ENCODE measurements at places on chromosomes 16 and 17. TPM values are rescaled to one million over a fixed set of nuclear protein-coding genes. Genes with fewer than 3 reads are reported as not detected.
A peak's percentile ranks its signal among the peaks of the same experiment; 100 is the strongest.

GRCh38 chr17:16915752-16916556, 56.0 kb downstream of the TNFRSF13B start:
- no peak overlapping the region for H3K4me3 ChIP-seq
- H3K4me1 ChIP-seq, result peaks cover 5% of the 10 kb centered on the region

DNA sequence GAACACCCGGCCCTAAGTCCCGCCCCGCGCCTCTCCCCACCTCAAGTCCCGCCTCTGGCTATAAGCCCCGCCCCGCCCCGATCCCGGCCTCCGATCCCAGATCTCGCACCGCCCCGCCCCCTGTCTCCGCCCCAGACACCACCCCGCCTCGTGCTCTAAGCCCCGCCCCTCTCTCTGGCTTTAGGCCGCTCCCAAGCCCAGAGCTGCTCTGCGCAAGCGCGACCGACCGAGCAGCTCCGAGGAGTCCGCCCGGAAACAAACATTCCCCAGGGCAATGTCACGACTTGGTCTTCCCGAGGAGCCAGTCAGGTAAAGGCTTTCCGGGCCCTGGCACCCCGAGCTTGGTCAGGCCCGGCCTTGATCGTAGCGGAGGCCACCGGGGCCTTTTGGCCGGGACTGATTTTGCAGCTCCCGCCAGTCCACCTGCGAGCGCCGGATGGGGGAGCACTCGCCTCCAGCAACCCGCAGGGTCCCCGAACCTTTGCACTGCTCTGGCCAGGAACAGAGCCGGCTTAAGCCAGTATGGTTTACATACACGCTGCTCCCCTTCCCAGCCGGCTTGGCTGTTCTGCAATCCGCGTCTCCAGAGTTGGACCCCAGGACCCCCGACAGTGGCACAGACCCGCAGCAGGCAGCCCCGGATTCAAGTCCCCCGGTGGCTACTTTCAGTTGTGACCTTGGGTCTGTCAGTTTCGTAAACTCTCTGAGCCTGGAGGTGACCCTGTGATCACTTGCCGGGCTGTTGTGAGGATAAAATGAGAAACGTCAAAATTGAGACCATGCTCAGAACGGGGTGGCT, at the start of gene NUDT7:
TSS of gene NUDT7 (plus strand) at position 206 of the 799 bp plus-strand sequence. CDS start at position 275, 69 bp downstream.
- H3K4me1 ChIP-seq, result peaks cover 13% of the 10 kb centered on the region
- H3K4me3 ChIP-seq, result peak within 1 kb of the TSS; percentile 81
- peak; percentile 98 for DNase-seq
- peak within 1 kb of the TSS; percentile 79 for H3K27ac ChIP-seq
- no peaks in the 10 kb centered on the region for H3K27me3 ChIP-seq

- peaks cover 2% of the 10 kb centered on the region for H3K36me3 ChIP-seq
- H3K27me3 ChIP-seq, result no peaks in the 10 kb centered on the region
- H3K27ac ChIP-seq, result no peak overlapping the region
- H3K4me3 ChIP-seq, result no peak overlapping the region
- no peak for DNase-seq
These were observed 701.1 kb downstream of the WWOX start for GRCh38 chr16:78800523-78800922.

DNA sequence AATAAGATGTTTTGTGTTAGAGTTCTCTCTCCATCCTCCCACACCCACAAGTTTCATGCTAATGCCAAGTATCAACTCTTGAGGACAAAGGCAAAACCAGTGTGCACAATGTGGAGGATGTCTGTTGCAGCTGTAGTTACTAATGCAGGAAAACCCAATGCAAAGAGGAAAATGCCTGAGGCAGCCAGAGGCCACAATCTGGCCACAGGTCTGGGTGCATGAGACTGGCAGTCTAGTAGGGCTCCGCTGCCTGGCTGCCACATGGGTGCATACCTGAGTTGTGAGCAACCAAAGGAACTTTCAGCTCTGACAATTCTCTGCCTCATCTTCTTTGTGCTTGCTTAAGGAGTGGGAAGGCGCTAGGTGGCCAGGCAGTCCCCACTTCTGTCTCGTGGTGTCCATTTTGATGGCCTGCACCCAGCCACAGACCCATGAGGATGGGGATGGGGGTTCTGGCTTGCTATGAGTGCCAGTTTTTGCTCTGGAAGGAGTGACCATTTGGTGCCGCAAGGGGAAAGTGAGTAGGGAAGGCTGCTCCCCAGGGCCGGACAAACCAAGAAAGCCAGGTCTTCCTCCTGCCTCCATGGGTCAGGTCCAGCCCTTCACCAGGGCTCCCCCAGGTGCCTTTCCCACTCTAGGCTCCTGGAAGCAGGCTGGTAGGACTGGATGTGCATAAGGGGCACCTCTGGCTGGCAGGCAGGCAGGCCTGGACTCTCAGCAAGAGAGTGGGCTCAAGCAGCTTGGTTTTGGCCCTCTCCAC, 4.2 kb upstream of the GFOD2 start:
- H3K4me1 ChIP-seq, result peaks cover 16% of the 10 kb centered on the region
- no peak for DNase-seq
- H3K4me3 ChIP-seq, result no peak overlapping the region
- peaks cover 3% of the 10 kb centered on the region for H3K36me3 ChIP-seq
- no peak overlapping the region for H3K27ac ChIP-seq
- H3K27me3 ChIP-seq, result no peaks in the 10 kb centered on the region

DNA sequence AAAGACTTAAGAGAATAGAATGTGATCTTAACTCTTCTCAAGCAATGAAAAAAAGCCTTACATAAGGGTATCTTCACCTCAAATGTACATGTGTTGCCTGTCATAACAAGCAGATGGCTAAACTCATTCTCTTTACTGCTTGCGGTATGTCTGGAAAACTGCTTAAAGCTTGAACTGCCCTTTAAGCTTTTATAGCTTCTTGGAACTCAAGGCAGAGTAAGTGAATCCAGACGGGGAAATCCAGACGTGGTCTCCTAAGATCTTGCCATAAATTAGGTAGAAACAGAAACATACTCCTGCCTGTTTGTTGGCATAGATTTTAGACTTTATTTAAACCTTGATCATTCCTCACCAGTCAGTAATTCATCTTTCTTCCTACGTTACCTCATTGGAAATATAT, 19.6 kb downstream of the CLUAP1 start:
- H3K27me3 ChIP-seq, result no peaks in the 10 kb centered on the region
- H3K36me3 ChIP-seq, result peaks cover 24% of the 10 kb centered on the region
- no peak overlapping the region for H3K27ac ChIP-seq
- no peaks in the 10 kb centered on the region for H3K4me1 ChIP-seq
- no peak for DNase-seq

- peaks cover 21% of the 10 kb centered on the region for H3K4me1 ChIP-seq
- H3K36me3 ChIP-seq, result no peaks in the 10 kb centered on the region
- no peak overlapping the region for H3K27ac ChIP-seq
- H3K27me3 ChIP-seq, result no peaks in the 10 kb centered on the region
- H3K4me3 ChIP-seq, result no peak overlapping the region
- DNase-seq, result no peak
These were observed 5.1 kb upstream of the NT5M start for GRCh38 chr17:17298108-17298507.

DNA sequence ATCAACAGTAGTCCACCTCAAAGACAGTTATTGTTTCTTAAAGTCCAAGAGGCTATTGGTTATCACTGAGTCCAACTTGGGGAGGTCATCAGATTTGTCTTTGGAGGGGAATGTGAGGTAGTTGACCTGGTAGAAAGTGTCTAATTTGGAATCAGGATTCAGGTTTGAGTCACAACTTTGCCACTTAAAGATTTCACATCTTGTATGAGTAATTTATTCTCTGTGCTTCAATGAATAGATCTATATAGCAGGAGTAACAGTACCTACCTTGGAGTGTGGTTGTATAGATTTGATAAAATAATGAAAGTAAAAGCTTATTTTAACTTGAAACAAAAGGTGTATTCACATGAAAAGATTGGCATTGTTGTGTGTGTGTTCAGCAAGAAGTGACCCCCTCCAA, 119.3 kb upstream of the TBX2 start:
- H3K36me3 ChIP-seq, result peaks cover 2% of the 10 kb centered on the region
- H3K4me3 ChIP-seq, result no peak overlapping the region
- H3K4me1 ChIP-seq, result peaks cover 19% of the 10 kb centered on the region
- DNase-seq, result no peak
- H3K27ac ChIP-seq, result no peak overlapping the region
- no peaks in the 10 kb centered on the region for H3K27me3 ChIP-seq

GRCh38 chr16:12570046-12570618, 233.6 kb downstream of the CPPED1 start:
- H3K4me3 ChIP-seq, result no peak overlapping the region
- no peak for DNase-seq
- no peaks in the 10 kb centered on the region for H3K27me3 ChIP-seq
- H3K4me1 ChIP-seq, result peaks cover 28% of the 10 kb centered on the region

- no peaks in the 10 kb centered on the region for H3K27me3 ChIP-seq
- H3K4me1 ChIP-seq, result peaks cover 9% of the 10 kb centered on the region
- peak overlapping the region; percentile 87 for H3K4me3 ChIP-seq
These were observed 1.8 kb downstream of the HSD17B1 start for GRCh38 chr17:42554250-42555121.

TP53TG3B gene
- not detected for total RNA-seq

- peaks cover 20% of the 10 kb centered on the region for H3K27me3 ChIP-seq
- H3K27ac ChIP-seq, result no peak overlapping the region
- H3K4me1 ChIP-seq, result no peaks in the 10 kb centered on the region
These were observed 86.3 kb upstream of the RPL38 start for GRCh38 chr17:74117087-74117698.

DNA sequence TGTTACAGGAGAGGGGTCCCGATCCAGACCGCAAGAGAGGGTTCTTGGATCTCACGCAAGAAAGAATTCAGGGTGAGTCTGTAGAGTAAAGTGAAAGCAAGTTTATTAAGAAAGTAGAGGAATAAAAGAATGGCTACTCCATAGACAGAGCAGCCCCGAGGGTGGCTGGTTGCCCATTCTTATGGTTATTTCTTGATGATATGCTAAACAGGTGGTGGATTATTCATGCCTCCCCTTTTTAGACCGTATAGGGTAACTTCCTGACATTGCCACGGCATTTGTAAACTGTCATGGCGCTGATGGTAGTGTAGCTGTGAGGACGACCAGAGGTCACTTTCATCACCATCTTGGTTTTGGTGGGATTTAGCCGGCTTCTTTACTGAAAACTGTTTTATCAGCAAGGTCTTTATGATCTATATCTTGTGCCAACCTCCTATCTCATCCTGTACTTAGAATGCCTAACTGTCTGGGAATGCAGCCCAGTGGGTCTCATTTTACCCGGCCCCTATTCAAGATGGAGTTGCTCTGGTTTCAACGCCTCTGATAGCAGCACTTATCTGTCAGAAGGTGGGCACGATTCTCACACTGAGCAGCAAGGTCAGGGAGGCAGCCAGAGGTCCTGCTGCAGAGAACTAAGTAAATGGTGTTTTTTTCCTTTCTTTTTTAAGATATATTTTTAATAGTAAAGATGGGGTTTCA, 26.5 kb upstream of the XYLT2 start:
- no peaks in the 10 kb centered on the region for H3K4me1 ChIP-seq
- no peak for DNase-seq
- H3K27ac ChIP-seq, result no peak overlapping the region
- H3K4me3 ChIP-seq, result no peak overlapping the region
- H3K27me3 ChIP-seq, result peaks cover 5% of the 10 kb centered on the region

GRCh38 chr16:3807425-3808123, 72.9 kb downstream of the CREBBP start:
- H3K36me3 ChIP-seq, result peaks cover 24% of the 10 kb centered on the region

- DNase-seq, result no peak
- no peak overlapping the region for H3K27ac ChIP-seq
- no peaks in the 10 kb centered on the region for H3K36me3 ChIP-seq
- H3K27me3 ChIP-seq, result peaks cover 14% of the 10 kb centered on the region
These were observed 109.0 kb upstream of the FAM20A start for GRCh38 chr17:68710035-68710780.

- peaks cover 16% of the 10 kb centered on the region for H3K4me1 ChIP-seq
- no peaks in the 10 kb centered on the region for H3K36me3 ChIP-seq
- H3K27me3 ChIP-seq, result no peaks in the 10 kb centered on the region
These were observed 880 bp downstream of the SARM1 start for GRCh38 chr17:28372203-28372944.

PROCA1 gene
- 4.5 TPM for total RNA-seq

- no peaks in the 10 kb centered on the region for H3K36me3 ChIP-seq
- peaks cover 18% of the 10 kb centered on the region for H3K27me3 ChIP-seq
- no peaks in the 10 kb centered on the region for H3K4me1 ChIP-seq
- no peak overlapping the region for H3K4me3 ChIP-seq
- DNase-seq, result no peak
These were observed 66.5 kb downstream of the RBFOX3 start for GRCh38 chr17:79544142-79544914.

NKD1 gene
- total RNA-seq, result 1.6 TPM

DNA sequence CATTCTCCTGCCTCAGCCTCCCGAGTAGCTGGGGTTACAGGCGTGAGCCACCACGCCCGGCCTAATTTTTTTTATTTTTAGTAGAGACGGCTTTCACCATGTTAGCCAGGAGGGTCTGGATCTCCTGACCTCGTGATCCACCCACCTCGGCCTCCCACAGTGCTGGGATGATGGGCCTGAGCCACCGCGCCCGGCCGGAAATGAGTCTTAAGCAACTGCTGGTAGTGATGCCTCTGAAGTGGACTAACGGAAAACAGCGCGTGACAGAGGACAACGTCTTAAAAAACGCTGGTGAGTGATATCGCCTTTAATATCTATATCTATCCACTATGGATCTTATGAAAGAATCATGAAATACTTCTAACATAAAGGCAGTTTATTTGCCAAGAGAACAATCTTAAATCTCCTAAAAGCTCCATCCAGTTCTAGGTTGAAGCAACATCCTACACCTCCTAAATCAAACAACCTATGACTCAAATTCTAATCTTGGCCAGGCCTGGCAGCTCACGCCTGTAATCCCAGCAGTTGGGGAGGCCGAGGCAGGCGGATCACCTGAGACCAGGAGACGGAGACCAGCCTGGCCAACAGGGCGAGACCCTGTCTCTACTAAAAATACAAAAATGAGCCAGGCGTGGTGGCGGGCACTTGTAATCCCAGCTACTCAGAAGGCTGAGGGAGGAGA, 69.8 kb downstream of the NXN start:
- peaks cover 20% of the 10 kb centered on the region for H3K27me3 ChIP-seq
- H3K4me3 ChIP-seq, result no peak overlapping the region
- no peak overlapping the region for H3K27ac ChIP-seq
- no peaks in the 10 kb centered on the region for H3K4me1 ChIP-seq
- no peaks in the 10 kb centered on the region for H3K36me3 ChIP-seq

HID1 gene
- total RNA-seq, result 2.6 TPM

DNA sequence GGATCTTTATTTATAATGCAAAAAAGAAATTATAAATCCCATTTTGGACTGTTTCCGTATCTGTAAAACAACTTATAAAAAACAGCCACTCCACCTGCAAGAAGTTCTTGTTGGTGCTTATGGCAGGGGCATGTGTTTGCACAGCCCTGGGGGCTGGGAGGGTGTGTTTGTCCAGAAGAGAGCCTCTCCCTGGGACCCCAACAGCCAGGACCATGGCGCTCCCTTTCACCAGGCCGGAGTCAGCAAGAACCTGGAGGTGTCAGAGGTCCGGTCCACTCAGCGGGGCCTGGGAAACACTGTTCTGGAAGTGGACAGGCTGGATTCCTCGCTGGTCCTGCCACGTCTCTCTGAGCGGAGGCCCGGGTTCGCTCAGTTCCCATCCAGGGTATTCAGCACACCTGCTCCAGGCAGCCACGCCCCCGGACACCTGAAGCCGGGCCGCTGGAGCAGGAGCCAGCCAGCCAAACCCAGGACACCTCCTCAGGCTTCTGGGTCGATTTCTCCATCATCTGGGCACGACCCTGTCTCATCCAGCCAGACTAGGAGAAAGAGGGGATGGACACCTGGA, 18.9 kb upstream of the GINS2 start:
- no peaks in the 10 kb centered on the region for H3K36me3 ChIP-seq
- no peak for DNase-seq
- no peaks in the 10 kb centered on the region for H3K4me1 ChIP-seq
- H3K27me3 ChIP-seq, result no peaks in the 10 kb centered on the region
- no peak overlapping the region for H3K4me3 ChIP-seq
